ENCODE measurements at places on chromosomes 12 and 14. TPM values are rescaled to one million over a fixed set of nuclear protein-coding genes. Genes with fewer than 3 reads are reported as not detected.

- H3K36me3 ChIP-seq, result no peaks in the 10 kb centered on the region
- no peak for DNase-seq
- no peak overlapping the region for H3K27ac ChIP-seq
- peaks cover 25% of the 10 kb centered on the region for H3K27me3 ChIP-seq
These were observed 285.0 kb upstream of the RTL1 start for GRCh38 chr14:101188571-101188915.

DNA sequence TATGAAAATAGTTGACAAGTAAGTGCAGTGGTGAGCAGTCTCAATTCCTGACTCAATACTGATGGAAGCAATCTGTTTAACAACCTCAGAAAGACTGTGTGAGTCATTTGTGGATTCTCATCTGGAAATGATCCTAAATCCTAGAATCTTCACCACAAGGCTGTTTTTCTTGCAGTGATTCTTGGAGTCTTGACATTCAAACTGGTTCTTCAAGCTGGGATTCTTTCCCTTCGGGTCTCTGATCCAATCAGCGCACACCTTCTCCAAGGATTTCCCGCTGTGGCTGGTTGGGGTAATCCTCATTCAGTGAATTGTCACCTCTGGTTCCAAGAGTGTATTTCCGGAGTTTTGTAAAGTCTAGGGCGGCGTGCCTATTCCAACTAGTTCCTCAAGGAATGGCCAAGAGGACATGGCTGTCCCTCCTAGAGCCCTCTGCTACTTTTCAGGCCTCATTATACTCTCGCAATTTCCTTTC is 37.7 kb upstream of the FOXJ2 start:
- peaks cover 7% of the 10 kb centered on the region for H3K4me1 ChIP-seq
- H3K27me3 ChIP-seq, result no peaks in the 10 kb centered on the region
- H3K27ac ChIP-seq, result no peak overlapping the region

DNA sequence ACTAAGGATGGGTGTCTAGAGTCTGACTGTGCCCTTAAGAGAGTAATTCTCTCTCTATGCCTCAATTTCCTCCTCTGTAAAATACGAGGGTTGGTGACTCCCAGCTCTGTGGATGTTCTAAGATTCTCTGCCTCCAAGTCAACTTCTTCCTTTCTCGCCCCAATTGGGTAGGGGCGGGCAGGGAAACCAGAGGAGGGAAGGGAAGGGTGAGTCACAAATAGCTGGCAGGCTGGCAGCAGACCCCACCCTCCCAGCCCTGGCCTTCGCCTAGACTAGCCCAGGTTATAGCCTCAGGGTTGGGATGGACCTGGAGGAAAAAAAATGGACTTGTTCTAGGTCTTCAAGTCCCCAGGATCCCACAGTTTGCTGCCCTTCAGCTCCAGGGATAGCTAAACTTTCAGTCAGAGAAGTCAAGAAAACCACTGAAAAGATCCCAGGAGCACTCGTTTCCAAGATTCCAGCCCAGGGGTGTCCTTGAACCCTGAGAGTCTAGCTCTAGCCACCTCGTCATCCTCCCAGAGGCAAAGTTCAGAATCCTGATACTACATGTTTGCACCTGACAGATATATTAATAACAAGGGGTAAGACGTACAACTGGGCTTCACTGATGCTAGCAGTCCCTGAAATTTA is 2.3 kb downstream of the DGKA start:
- no peak for DNase-seq
- H3K36me3 ChIP-seq, result peaks cover 6% of the 10 kb centered on the region
- H3K27me3 ChIP-seq, result no peaks in the 10 kb centered on the region
- peaks cover 83% of the 10 kb centered on the region for H3K4me1 ChIP-seq
- peak overlapping the region; percentile 91 for H3K4me3 ChIP-seq

DNA sequence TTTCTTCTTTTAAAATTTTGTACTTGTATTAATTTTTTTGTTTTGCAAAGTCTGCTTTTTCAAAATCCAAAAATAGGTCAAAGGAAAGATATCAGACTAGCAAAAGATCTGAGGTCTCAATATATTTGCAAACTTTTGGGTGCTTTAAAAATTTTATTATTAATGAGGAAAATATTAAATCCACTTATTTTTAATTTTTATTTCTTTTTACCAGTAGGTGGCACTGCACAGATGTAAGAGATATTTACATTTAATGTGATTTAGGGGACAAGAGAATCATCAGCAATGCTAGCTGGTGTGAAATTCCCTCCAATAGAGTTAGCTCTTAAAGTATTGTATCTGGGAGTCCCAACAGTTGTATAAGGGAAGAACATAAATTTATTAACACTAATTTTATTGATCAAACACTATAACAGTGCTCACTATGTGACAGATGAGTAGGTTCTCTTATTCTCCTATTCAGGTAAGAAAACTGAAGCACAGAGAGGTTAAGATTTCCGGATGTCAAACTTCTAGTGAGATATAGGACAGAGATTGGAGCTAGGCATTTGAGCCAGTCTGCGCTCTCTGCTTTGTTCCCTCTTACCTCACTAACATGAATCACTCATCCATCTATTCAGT is 30.5 kb downstream of the ALX1 start:
- H3K27me3 ChIP-seq, result no peaks in the 10 kb centered on the region
- no peaks in the 10 kb centered on the region for H3K36me3 ChIP-seq

The CDK4 gene
- total RNA-seq, result 128 TPM

The PRB2 gene
- not detected for total RNA-seq

The METTL17 gene
- 28.8 TPM for total RNA-seq
